ENCODE measurements at places on chromosomes 1 and 21.

GRCh38 chr1:161733526-161733925, 12.2 kb downstream of the FCRLB start:
- no peak for DNase-seq

DNA sequence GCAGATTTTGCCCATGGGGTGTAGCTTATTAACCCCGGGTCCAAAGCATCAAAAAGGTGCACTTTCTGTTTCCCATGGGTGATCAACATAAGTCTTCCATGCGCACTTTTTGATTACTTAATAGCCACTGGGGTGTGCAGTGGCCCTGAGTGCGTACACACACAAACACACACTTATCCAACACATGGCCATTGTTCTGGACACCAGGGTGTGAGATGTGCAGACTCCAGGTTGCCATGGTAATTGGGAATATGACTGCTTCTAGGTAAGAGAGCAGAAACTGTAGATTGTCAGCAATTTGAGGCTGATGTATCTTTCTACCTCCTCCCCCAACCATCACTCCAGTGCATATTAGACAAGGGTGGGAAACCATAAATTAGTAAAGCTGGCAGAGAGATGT, 68.8 kb downstream of the MAB21L3 start:
- DNase-seq: no peak

DNA sequence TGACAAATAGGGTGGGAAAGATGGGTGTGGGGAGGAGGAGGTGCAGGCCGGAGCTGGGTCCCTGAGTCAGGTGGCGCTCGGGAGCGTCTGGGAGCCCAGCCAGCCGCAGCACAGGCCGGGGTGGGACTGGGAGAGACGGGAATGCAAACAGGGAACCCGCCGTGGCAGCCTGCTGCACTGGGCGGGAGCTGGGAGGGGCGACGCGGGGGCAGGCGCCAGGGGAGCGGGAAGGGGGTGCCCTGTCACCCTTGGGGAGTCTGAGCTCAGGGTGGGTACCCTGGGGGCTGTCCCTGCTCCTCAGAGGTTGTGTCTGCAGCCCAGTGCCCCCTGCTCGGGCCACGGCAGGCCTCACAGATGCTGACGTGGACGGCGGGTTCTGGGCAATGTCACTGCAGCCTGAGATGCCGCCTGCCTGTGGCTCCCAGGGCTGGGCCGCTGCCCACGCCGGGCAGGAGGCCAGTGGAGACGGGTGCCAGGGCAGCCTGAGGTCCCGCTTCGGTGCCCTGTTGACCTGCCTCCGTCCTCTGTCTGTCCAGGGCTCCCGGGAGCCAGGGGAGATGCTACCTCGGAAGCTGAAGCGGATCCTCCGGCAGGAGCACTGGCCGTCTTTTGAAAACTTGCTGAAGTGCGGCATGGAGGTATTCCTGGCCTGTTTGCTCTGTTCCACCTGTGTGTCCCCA, 16.6 kb upstream of the LRRC3 start:
- DNase-seq: no peak

DNA sequence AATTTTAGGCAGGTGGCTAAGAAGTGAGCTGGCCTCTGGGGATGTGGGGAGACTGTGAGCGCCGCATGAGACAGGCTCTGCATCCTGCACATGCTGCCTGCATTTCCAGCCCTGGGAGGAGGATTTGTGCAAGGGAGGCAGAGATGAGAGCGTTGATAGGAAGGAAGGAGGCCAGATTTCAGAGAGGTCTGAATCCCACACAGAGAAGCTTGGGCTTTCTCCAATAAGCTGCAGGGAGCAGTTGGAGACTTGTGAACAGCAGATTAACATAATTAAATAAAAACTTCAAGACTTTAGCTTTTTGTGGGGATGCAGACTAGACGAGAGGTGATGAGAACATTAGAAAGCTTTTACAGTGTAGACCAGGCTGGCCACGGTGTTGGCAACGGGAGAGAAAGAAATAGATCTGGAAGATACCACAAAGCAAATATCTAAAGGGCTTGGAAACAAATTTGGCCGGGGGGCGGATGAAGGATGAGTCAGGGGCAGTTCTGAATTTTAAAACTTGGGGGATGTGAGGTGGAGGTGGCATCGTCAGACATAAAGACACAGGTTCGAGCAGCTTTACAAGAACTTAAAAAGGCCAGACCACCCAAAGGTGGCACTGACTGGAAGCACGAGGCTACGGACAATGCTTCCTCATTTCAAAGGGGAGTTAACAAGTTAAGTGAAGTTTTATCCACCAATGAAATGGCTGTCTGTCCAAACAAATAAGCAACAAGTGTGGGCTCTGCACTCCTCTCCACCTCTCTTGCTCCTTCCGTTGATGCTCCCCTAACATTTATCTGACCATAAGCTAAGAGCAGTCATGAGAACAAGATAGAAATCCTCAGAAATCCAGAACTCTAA, 57.0 kb downstream of the HIVEP3 start:
- no peak for DNase-seq

- DNase-seq: no peak
These were observed 30.4 kb downstream of the ATP2B4 start for GRCh38 chr1:203656796-203657747.

GRCh38 chr1:26677306-26678115, 18.3 kb upstream of the ARID1A start:
- peak; percentile 40 for DNase-seq

DNA sequence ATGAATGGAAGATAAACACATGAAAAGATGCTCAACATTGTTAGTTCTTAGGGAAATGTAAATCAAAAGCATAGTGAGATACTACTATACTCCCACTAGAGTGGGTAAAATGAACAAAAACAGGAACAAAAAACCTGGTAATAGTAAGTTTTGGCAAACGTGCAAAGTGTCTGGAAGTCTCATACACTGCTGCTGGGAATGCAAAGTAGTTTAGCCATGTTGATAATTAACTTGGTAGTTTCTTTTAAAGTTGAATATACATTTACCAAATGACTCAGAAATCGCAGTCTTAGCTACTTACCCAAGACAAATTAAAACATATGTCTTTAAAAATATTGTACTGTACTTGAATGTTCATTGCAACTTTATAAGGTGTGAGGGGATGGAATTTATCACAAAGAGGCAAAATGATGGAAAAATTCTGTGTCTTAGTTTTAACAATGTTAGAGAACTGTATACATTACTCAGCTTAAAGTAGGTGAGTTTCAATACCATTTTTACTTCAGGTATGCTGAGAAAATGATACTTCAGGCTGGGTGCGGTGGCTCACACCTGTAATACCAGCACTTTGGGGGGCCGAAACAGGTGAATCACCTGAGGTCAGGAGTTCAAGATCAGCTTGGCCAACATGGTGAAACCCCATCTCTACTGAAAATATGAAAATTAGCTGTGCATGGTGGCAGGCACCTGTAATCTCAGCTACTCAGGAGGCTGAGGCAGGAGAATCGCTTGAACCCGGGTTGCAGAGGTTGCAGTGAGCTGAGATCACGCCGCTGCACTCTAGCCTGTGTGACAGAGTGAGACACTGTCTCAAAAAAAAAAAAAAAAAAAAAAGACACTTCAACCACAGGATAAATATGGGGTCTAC, 102.3 kb downstream of the PDE4B start:
- no peak for DNase-seq

- DNase-seq: no peak
These were observed 46.8 kb downstream of the CD247 start for GRCh38 chr1:167471568-167471967.

DNA sequence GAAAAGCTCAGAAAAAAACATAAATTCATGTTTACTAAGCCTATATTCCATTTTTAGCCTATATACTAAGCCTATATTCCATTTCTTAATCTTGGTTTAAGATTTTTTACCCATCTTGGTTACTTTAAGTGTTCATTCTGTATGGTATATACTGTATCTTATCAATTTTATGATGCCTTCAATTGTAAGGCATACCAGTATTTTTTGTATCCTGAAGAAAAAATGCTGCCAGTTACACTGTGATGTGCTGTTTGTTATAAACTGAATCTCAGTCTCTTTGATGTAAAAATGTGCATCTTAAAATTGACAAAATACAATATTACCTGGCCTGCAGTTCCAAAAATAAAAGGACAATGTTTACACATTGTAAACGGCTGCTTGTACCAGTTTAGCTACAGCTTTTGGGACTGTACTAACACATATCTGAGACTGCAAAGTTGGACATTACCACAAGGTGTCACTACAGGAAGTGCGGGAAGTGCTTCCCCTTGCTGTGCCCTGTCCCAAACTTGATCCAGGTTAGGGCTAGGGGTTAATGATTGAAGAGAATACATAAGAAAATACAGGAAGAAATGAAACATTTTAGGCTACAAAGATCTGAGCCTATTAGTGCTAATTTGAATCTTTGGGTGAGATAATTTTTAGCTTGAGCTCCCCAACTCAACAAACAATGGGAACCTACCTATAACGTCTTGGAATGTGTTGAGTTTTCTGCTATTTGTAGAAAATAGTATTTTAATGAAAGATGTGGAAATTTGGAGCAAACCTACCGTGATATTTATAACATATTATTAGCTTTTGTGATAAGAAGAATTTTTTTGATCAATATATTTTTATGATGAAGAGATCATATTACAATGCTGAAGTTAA, 108.9 kb downstream of the LBR start:
- DNase-seq: no peak

GRCh38 chr21:16113052-16113715, 383.4 kb downstream of the USP25 start:
- DNase-seq: no peak

DNA sequence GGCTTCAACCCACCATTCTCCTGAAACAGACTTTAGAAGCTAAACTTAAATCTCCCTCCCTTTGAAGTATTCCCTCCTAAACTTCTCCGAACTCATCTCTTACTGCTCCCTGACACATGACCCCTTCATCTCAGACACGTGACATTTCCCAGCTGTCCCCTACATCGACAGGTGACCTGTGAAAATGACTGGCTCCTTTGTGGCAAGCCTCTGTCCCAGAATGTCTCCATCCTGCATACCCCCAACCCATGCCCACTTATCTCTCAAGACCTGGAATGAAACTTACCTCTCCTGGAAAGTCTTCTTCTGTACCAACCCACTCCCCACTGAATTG, 4.2 kb downstream of the FMOD start:
- DNase-seq: no peak

DNA sequence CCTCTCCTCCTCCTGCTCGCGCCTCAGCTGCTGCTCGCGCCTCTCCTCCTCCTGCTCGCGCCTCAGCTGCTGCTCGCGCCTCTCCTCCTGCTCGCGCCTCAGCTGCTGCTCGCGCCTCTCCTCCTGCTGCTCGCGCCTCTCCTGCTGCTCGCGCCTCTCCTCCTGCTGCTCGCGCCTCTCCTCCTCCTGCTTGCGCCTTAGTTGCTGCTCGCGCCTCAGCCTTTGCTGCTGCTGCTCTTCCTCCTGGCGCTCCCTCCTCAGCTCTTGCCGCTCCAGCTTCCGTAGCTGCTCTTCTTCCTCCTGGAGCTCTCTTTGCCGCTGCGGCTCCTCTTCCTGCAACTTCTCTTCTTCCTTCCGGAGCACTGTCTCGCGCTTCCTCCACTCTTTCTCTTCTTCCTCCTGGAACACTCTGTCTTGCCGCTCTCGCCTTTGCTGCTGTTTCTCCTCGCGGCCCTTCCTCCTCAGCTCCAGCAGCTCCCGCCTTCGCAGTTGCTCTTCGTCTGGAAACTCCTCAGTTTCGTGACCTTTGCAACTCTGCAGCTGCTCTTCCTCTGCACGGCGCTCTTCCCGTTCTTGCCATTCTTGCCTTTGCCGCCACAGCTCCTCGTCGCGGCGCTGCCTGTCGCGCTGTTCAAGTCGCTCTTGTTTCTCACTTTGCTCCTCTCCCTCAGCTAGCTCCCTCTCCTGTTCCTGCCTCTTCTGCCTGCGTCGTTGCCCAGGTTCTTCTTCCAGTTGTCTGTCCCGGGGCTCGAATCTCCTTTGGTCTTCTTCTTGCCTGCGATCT, 3.0 kb downstream of the TCHH start:
- no peak for DNase-seq

- DNase-seq: no peak
These were observed 8.4 kb downstream of the RPS6KA1 start for GRCh38 chr1:26537951-26538352.

DNA sequence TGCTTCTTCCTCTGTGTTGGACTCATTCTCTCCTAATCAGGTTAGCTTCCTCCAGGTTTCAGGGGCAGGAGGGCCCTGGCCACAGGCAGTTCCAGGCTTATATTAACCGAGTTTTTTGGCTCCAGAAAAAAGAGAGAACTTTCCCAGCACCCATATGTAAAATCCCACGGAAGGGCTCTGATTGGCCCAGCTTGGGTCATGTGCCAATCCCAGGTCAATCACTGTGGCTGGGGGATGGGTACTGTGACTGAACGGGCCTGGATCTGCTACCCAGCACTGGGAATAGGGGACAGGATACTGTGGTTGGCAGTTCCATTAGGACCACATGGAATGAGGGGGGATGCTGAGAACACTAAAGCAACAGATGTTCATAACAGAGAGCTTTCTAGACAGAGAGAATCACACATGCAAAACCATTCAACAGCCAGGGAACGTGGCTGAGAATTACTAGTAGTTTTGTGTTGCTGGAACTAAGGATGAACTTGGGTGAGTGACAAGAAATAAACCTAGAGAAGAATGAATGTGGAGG, 51.1 kb upstream of the NEK2 start:
- no peak for DNase-seq

GRCh38 chr1:44605914-44606615, 68.2 kb downstream of the TMEM53 start:
- no peak for DNase-seq

DNA sequence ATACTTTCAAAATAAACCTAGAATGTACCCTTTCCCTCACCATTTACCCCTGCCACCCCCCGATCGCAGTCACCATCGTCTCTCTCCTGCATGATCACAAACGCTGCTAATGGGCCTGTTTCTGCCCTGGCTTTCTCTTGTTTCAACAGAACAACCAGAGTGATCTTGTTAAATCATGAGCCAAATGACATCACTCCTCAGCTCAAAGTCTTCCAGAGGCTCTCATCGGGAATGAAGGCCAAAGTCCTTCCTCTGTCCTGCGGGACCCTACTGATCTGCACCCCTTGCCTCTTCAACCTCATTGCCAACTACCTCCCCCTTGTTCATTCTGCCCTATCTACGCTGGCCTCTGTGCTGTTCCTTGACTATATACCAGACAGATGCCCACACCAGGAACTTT, 39.4 kb upstream of the PTGFRN start:
- DNase-seq: no peak

DNA sequence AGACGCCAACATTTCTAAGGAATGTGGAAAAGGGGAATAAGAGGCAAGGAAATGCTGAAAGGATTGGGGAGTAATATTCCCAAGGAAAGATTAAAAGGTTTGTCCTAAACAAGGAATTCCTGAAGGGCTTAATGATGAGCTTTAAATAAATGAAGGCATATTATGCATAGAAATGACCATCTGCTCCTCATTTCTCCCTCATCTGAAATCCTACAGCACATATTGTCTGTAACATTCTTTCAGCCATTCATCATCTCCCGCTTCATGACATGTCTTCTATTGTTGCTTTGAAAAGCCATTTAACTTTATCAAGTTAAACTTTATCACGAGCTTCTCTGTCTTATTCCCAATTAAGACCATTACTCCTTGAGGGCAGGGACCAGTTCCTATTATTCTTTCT, 608.7 kb upstream of the PLXNA2 start:
- DNase-seq: no peak

DNA sequence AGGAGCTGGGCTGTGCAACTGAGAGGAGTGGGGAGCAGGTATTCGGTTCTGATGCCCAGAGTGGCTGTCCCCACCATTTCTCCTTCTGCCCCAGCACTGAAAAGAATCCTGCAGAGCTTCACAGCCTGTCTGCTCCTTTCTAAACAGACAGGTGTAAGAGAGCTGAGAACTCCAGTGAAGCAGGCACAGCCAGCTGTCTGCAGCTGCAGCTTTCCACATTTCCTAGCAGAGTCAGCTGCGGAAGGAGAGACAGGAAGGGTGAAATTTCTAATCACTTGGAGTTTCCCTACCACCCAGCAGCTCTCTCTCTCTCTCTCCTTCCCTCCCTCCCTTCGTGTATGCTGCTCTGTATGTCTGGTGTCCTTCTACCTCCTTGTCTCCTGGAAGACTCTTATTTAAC, 40.5 kb upstream of the GJB5 start:
- DNase-seq: no peak
